ENCODE measurements at places on chromosomes 13 and 19.

DNA sequence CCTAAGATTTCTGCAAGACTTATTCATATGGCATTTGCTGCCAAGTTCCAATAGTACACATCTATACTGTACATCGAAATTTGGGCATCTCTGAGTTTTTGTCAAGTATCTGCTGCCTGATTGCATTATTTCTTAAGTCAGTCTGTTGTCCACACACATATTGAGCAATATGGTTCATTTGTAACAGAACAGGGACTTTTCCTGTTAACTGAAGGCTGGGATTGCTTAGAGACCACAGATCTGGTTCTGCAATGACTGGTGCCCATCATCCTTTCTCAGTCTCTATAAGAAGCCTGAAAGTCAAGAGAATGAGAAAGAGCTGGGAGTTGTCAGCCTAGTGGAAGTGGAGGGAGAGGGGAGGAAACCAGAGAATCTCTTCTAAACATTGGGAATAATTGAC, 22.5 kb upstream of the MYCBP2 start:
- DNase-seq = no peak

DNA sequence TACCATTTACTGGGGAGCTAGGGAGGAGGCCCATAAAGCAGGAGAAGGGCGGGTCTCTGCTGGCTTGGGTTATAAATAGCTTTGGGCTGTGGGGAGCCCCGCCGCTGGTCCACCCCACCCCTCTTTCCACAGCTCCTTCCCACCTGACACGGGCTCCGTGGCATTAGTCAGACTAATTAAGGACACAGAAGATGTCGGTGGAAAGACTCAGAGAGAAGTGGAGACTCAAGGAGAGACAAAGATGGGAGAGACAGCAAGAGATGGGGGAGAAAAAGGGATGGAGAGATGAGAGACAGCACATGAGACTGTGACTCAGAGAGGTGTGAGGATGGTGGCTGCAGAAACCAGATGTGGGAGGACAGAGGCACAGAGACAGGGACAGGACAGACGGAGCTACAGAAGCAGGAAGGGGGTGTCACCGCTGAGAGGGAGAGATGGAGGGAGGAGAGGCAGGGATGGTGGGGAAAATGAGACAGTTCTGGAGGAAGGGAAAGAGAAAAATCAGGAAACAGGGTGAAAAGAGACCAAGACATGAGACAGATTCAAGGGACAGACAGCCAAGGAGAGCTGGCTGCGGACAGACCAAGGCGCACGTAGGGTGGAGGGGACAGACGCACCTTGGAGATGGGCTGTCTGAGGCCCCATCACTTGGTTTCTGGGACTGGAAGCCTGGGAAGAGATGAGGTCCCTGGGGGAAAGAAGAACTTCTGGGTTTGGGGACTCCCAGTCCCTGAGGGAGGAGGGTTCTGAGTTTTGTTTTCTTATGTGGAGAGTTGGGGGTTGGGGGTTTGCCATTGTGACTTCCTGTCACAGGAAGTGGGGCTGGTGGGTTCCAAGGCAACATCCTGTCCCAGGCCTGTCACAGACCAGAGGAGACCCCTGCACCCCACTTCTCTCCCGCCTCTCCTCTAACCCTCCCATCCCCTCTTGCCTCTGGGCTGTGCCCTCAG, 4.1 kb downstream of the ARHGEF1 start:
- no peak for DNase-seq

DNA sequence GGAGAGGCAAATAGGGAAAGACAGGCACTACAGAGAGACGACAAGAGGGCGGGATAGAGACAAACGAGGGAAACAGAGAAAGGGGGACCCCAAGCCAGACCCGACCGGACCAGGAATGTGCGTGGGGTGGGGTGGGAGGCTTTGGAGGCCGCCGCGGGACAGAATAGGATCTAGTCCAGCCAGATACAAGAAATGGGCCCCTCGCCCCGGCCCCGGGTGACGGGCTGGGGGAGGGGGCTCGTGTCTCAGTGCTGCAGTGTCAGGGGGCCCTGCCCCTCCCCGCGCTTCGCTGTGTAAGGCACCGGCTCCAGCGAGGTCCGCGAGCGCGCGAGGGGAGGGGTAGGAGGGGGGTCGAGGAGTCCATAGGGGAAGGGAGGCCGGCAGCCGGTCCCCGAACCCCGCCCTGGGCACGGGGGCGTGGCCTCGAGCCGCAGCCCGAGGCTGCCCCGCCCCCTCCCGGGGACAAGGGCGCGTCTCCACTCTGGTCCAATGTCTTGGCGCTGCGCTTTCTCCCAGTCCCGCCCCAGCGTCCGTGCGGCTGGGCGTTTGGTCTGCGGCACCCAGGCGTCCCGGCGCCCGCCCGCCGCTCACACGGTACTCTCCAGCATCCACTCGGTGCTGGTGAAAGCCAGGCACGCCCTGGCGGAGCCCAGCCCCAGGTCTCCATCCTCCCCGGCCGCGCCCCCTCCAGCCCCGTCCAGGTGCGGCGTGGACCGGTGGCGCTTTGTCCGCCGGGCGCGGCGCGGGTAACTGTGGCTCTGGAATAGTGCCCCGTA, 11.0 kb downstream of the IFNL1 start:
- DNase-seq = no peak

DNA sequence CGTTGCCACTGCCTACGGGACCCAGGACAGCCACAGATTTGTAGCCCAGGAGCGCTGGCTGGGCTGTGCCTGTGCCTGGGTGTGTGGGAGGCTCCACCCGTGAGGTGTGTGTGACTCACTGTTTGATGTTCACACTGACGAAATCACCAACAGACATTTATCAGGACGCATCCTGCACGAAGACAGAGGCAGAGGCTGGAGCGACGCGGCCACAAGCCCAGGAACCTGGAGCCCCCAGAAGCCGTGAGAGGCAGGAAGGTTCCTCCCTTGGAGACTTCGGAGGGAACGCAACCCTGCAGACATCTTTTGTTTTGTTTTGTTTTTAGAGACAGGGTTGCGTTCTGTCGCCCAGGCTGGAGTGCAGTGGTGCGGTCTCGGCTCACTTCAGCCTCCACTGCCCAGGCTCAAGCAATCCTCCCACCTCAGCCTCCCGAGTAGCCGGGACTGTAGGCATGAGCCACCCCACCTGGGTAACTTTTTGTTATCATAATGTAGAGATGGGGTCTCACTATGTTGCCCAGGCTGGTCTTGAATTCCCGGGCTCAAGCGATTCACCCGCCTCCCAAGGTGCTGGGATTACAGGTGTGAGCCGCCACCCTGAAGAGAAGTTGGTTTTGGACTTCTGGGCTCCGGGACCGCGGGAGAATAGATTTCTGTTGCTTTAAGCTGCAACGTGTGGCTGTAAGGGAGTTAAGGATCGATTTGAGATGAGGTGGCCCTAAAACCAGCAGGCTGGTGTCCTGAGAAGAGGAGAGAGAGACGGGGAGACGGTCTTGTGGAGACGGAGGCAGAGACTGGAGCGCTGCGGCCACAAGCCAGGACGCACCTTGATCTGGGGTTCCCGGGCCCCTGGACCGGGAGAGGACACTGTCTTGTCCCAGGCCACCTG, 24.9 kb upstream of the WDR18 start:
- no peak for DNase-seq

DNA sequence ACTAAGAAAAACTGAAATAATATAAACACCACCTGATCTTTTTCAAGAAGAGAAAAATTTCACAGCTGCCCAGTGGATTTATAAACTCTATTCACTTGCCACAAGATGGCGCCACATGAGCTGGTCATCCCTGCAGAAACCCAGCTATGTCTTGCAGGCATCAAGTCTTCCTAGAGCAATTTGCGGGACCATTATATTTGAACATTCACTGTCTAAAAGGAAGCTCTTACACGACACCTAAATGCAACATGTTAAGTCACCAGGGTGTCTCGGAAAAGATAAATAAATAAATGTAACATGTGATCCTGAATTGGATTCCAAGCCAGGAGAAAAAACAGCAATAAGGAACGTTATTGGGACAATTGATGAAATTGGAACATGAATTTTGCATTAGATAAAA, 20.3 kb upstream of the AKT2 start:
- DNase-seq = peak; percentile 2

- no peak for DNase-seq
Observed at GRCh38 chr13:59487883-59488282, 675.8 kb downstream of the DIAPH3 start.

GRCh38 chr19:45820413-45821102, 5.5 kb upstream of the RSPH6A start:
- DNase-seq = no peak

DNA sequence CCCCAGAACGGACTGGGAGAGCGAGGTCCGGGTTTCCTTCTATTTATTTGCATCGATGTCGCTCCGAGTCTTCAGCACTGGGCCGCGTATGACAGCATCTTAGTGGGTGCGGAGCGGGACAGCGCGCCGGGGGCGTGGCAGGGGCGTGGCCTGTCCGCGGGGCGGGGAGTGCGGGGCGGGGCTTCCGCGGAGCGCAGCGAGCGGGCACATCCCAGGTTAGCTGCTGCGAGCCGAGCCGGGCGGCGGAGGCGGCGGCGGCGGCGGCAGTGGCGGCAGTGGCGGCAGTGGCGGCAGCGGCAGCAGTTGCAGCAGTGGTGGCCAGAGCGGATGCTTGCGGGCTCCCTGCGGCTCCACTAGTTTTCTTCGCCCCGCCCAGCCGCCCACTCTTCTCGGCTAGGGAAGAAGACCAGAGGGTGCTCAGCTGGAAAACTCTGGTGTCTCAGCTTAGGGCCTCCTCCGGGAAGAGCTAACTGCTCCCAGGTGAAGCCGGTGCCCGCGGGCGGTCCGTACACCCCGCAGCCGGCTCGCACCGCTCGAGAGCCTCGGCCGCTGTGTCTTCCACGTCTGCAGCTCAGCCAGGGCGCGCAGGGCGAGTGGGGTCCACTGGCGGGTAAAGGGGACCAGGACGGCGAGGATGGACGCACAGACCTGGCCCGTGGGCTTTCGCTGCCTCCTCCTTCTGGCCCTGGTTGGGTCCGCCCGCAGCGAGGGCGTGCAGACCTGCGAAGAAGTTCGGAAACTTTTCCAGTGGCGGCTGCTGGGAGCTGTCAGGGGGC, at the start of gene GPC5:
TSS of gene GPC5 (plus strand) at position 209 of the 776 bp plus-strand sequence.
- DNase-seq = peak; percentile 6

DNA sequence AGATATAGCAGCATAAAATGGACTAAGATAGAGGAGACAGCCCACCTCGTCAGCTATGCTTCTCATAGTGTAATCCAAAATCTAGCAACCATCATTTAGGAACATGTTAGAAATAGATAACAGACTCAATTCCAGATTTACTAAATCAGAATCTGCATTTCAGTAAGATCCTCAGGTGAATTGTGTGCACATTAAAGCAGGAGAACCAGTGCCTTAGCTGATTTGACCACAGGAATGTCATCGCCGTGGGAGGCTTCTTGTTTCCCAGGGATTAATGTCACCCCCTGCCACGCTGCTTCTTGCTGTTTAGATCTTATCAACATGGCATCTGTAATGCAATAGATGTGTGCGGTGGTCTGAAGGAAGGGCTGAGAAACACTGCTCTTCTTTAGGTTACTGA, 84.0 kb downstream of the GPC5 start:
- no peak for DNase-seq
